ENCODE measurements at places on chromosomes 6 and 20.

DNA sequence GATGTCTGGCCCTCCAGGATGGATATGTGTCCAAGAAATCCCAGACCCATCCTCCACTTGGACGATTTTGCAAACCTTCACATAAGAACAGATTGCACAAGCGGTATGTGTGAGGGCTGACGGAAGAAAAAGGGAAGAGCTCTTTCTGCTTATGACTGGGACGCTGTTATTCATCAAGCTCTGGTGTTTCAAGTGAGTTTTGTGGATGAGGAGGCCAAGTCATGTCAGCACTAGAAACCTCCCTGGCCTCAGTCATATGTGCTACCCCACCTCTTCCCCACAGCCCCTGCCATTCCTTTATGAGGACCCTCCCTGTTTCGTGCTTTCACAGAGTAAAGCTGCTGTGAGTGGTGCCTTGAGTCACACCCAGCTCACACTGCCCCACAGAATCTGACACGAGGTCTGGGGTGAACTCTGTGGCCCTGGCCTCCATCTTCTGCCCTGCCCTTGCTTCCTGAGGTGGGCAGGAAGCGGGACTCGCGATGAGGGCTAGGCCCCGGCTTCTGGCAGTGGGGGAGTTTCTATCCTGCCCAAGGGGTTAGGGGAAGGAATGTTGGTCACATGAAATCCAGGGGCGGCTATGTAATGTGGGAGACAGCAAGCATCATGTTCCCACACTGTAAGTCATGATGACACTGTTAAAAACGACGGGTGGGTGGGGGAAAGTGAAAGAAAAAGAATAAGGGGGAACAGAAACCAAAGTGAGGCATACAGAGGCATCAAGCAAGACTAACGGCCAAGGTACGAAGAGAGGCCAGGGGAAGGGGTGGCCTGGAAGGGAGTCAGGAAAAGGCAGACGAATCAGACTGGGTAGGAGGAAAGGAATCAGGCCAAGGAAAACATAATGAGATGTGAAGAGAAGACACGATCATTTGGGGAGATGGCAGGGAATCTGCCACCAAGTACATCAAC lies 78.1 kb downstream of the PRDM1 start:
- no peak for DNase-seq

- DNase-seq, result no peak
These were observed 244.4 kb downstream of the SAMD5 start for GRCh38 chr6:147752689-147753403.

- DNase-seq, result no peak
These were observed 27.2 kb upstream of the CNKSR3 start for GRCh38 chr6:154537511-154538325.

DNA sequence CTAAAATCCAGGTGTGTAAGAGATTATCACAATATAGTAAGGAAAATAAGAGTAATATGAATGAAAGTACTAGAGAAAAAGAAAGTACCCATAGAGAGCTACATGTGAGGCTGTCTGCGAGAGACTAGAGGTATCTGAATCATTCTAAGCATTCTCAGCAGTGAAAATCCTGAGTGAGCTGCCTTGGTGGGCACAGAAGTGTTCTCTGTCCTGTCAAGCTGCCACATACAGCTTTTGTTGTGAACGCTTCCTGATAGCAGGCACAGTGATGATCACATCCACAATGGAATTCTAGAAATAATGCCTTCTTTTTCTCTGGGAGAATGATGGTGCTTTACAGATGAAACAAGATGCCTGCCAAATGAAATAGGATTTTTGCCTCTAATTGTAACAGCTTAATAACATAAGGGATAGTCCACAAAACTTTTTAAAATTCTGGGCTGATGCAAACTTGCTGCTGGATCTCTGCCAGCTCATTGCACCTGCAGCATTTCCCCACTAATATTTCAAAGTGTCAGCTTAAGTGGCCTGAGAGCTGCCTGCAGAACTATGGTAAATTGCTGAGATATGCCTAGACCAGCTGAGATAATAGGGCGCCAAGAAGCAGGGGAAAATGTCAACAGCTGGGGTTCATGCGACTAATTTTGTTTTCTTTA lies 620.5 kb downstream of the DOK5 start:
- DNase-seq, result no peak

GRCh38 chr6:108476847-108477430 lies 83.8 kb upstream of the FOXO3 start:
- no peak for DNase-seq

- no peak for DNase-seq
These were observed 14.1 kb downstream of the SNX14 start for GRCh38 chr6:85579581-85579980.

DNA sequence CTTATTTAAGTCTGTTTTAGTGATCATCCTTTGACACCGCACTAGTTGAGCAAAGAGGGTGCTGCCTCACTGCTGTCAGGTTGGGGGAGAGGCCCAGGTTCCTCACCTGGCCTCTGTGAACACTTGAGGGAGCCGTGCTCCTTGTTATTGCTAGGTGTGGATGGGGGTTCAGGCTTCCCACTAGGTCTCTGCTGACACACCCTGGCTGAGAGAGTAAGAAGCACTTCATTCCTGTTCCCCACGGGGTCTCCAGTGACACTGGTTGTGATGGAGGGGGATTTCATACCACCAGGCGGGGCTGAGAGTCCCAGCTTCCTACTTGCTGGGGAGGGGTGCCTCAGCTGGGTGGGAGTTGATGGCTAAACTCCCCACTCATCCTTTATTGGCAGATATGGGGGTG lies 11.1 kb upstream of the NOTCH4 start:
- DNase-seq, result no peak

- DNase-seq, result peak; percentile 68
These were observed 119.4 kb downstream of the JARID2 start for GRCh38 chr6:15365273-15365687.

GRCh38 chr6:48169635-48170034 lies 58.6 kb upstream of the PTCHD4 start:
- no peak for DNase-seq

- no peak for DNase-seq
These were observed 52.9 kb downstream of the EDN1 start for GRCh38 chr6:12343122-12343439.

GRCh38 chr20:32455171-32455900 lies 97.2 kb downstream of the ASXL1 start:
- no peak for DNase-seq
